ENCODE measurements at places on chromosomes 5 and 9.
A peak's percentile ranks its signal among the peaks of the same experiment; 100 is the strongest.

DNA sequence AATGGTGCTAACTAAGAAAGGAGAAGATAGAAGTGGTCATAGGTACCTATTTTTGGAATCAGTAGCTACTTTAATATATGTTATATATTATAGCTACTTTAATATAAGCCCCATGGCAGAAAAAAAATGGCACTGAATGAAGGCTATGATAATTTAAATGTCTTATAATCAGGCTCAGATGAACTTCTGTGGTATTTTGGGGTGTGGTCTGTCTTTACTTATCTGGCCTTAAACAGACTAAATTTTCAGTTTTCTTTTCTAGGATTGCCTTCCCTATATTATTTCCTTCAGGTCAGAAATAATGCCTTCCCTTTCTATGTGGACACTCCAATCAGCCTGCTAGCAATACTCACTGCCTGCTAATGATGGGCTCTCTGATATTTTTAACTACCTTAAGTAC, 292.3 kb downstream of the SLF1 start:
- DNase-seq = peak; percentile 62

- DNase-seq = no peak
These were observed 760.9 kb upstream of the ACO1 start for GRCh38 chr9:31623511-31623910.

GRCh38 chr5:84869675-84870074, 485.0 kb upstream of the EDIL3 start:
- DNase-seq = no peak

DNA sequence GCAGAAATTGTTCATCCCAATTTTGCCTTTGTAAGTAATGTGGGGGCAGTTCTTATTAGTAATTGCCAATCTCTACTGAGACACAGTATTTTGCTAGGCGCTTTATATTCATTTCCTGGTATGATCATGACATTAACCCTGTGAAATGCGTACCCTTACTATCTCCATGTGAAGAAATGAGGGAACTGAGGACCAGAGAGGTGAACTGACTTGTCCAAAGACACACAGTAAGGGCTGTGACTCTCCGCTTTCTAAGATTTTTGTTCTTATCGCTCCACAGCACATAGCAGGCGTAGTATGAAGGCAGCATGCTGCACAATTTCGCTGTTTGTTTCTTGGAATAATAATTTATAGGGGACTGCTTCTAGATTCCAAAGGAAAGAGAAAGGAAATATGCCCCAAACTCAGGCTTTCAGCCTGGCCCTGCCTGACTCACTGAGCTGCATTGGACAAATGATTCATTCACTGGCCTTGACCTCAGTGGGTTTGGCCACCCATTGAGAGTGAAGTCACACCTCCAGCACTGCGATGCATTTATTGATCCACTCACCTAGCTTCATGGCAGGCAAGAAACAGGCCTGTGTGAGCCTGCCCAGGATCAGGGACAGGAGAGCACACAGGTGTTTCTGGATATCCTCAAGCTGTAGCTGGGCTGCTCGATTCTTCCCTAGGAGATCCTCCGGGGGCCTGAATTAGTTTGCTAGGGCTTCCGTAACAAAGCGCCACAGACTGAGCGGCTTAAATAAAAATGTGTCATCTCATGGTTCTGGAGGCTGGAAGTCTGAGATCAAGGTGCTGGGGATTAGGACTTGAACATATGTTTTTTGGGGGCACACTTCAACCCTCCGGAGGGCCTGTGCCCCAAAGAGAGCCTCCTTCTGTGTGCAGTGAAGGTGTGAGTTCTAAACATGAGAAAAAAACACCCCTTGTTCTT, 7.2 kb upstream of the DUSP1 start:
- DNase-seq = no peak

GRCh38 chr9:83425240-83425639, 113.0 kb downstream of the FRMD3 start:
- no peak for DNase-seq

- no peak for DNase-seq
These were observed 17.0 kb upstream of the MXD3 start for GRCh38 chr5:177328545-177329231.

- DNase-seq = no peak
These were observed 399.3 kb upstream of the CDH9 start for GRCh38 chr5:27437594-27438200.

GRCh38 chr9:12554636-12555035, 138.5 kb upstream of the TYRP1 start:
- DNase-seq = peak; percentile 96

All from OCI-M1 (cell line).